ENCODE measurements at places on chromosomes 5 and 9.

DNA sequence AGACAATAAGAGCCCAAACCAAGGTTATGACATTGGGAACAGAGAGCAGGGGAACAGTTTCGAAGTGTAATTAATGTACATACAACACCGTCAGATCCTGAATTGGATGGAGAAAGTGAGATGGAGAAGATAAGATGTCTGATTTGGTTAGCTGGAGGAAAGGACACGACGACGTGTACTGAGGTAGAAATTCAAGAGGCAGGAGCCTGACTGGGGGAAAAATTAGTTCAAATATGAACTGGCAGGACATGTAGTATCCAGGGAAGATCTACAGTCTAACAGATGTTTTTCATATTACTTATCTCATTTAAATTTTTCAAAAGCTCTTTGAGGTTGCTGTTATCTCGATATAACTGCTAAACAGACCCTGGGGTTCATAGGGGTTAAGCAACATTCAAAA, 114.7 kb downstream of the TMEM232 start:
- DNase-seq = no peak

DNA sequence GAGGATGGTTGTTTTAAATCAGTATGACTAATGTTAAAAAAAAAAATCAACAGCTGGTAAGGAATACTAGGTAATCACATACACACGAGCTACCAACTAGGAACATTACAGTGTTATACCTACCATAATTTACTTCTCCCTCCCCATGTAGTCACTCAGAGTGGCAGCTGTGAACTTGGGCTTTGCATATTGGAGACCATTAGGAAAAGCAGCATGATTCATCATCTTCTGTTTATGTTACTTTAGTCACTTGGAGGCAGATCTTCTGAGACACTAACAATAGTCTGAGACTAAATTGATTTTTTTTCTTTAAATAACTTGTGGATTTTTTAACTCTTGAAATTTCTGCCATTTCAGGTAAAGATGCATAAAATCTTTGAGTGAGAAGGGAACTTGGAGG, 141.5 kb upstream of the NR4A3 start:
- no peak for DNase-seq

DNA sequence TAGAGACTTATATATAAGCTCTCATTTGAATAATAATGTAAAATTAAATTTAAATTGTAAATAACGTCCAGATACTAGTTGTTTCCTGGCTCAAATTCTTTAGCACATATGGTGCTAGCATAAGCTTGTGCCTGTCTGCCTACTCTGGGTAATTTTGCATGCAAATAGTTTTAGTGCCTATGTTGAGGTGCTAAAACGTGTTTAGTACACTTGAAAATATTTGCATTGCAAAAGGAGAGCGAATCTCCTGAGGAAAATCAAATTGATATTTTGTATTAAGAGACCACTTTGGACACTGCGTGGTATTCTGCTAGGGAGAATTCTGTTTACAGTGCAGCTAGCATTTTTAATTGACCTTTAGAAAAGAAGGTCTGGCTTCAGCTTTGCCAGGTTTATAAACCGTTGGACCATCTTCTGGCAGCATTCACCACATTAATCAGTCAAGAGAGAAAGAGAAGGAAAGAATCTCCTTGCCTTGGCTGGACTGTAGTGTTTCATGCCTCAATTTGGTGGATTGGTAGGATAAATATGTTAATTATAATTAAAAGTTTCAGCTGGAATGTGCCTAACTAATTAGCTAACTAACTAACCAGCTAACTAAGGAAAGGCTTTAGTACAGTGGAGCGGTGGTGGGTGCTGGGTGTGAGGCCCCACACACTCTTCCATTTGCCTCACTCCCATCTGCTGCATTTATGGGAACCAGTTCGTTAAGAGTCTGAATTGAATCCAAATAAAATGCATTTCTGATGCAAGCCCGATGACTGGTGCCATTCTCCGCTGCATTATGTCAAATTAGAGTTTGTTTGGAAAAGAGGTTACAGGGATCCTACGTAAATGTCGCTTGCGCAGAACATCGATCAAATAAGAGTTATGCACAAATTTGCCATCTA, 150.1 kb upstream of the MPDZ start:
- DNase-seq = no peak

GRCh38 chr5:59089767-59090166, 506.9 kb downstream of the RAB3C start:
- no peak for DNase-seq

GRCh38 chr9:107731115-107731762, 241.7 kb upstream of the KLF4 start:
- DNase-seq = no peak

- DNase-seq = peak; percentile 44
Measured at GRCh38 chr9:136138566-136138965, 19.9 kb upstream of the TMEM250 start.

DNA sequence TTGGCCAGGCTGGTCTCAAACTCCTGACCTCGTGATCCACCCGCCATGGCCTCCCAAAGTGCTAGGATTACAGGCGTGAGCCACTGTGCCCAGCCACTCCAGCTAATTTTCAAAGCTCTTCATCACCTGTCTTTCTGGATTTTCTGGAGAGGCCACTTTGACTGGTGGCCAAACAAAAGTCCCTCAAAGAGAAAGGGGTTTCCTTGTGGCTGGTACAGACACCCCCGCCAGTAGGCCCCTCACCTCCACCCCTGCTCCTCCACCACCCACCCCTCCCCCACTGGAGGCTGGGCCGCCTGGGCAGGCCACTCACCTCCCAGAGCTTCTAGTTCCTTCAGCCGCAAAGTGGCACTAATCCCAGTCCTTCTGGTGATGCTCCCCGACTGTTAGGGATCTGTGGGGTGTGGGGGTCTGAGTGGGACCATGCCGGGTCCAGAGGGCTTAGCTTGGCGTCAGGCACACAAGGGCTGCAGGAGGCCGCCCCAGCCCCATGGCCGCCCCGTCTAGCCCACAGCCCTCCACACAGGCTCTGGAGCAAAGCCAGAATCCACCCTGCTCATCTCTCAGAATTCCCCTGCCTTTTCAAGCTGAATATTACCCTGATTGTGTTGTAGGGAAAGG, 182.0 kb upstream of the IER5L start:
- DNase-seq = no peak

DNA sequence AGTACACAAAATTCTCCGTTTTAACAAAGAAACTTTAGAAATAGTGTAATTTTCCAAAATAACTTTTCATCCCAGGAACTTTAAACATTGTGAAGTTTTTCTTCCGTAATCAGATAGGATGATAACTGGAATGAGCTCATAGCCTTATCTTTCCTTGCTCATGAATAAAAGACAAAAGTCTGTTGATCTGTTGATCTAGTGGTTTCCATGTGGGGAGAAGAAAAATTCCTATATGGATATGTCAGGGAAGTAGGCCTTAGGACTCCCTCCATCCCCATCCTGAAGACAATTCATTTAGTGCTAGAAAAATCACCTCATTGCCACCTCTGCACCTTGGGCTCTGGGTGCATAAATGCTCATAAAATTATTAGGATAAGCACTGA, 266.6 kb downstream of the SMARCA2 start:
- DNase-seq = no peak

- no peak for DNase-seq
Measured at GRCh38 chr5:159727167-159727566, 189.1 kb upstream of the ADRA1B start.

DNA sequence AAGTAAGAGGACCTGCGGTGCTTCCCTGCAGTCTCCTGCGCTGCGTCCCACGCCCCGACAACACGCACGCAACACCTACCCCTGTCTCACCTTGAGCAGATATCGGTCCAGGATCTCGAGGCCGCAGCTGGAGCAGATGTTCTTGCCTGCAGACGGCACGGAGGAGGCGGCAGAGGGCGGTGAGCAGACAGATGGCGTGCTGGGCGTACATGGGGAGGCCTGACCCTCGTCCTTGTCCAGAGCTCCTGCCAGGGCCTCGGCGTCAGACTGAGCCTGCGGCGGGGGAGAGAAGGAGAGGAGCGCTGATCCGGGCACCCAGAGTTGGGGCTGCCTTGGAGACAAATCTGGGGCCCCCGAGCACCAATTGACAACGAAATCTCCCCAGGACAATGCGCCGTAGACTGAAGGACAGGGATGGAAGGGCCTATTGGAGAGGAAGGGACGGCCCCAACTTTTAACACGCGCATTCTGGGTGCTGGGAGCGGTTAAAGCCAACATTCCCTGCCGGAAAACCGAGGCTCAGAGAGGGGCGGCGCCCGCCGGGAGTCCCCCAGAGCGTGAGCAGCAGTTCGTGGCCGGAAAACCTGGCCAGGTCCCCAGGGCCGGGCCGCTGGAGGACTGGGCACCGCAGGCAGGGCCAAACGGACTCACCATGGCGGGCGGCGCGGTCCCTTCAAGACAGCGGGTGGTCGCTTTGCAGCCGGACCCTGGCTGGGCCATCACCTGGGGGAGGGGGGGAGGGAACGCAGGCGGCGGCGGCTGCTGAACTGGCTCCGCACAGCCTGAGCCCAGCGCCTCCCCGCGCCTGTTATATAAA, 1.8 kb downstream of the LHX6 start:
- DNase-seq = no peak
